ENCODE measurements at places on chromosomes 13 and 19. TPM values are rescaled to one million over a fixed set of nuclear protein-coding genes. Genes with fewer than 3 reads are reported as not detected.

The CYTH2 gene
- 57.3 TPM for total RNA-seq

The PTH2 gene
- total RNA-seq, result not detected

The PSG2 gene
- not detected for total RNA-seq

The HIPK4 gene
- total RNA-seq, result not detected

The DMPK gene
- total RNA-seq, result 14.4 TPM

The CYP4F22 gene
- total RNA-seq, result not detected

The RNF225 gene
- total RNA-seq, result not detected

The ACP7 gene
- not detected for total RNA-seq

The ZNF625 gene
- 4.2 TPM for total RNA-seq

The KIRREL2 gene
- total RNA-seq, result 0.19 TPM

The ZNF536 gene
- total RNA-seq, result not detected

The ZNF649 gene
- total RNA-seq, result 3.0 TPM

The ZSCAN4 gene
- not detected for total RNA-seq

The NLRP7 gene
- total RNA-seq, result not detected

The ACTL9 gene
- total RNA-seq, result not detected

The ZNF709 gene
- total RNA-seq, result 1.9 TPM

The MAP3K10 gene
- total RNA-seq, result 5.2 TPM

The ITGBL1 gene
- total RNA-seq, result 22.6 TPM

The TMEM238 gene
- total RNA-seq, result 0.19 TPM

The PALM gene
- 55.6 TPM for total RNA-seq

The ZNF793 gene
- total RNA-seq, result 1.1 TPM

The DENND1C gene
- not detected for total RNA-seq

The ZNF534 gene
- total RNA-seq, result 0.06 TPM

The ENOX1 gene
- total RNA-seq, result 6.3 TPM

The MEF2B gene
- total RNA-seq, result not detected

The CEACAM18 gene
- total RNA-seq, result not detected

The FUT3 gene
- total RNA-seq, result not detected

The MCOLN1 gene
- total RNA-seq, result 7.2 TPM

The C19orf18 gene
- total RNA-seq, result 0.64 TPM

The ZNF382 gene
- total RNA-seq, result 2.9 TPM

The TRPC4 gene
- total RNA-seq, result 0.44 TPM

The NLRP5 gene
- total RNA-seq, result not detected

The MZF1 gene
- 7.4 TPM for total RNA-seq

The NLRP11 gene
- 0.06 TPM for total RNA-seq

The PRR22 gene
- total RNA-seq, result 0.37 TPM

The KASH5 gene
- not detected for total RNA-seq

The FBXO17 gene
- total RNA-seq, result 36.2 TPM

The KLK7 gene
- not detected for total RNA-seq

The ZNF583 gene
- 4.2 TPM for total RNA-seq

The PTGER1 gene
- 0.56 TPM for total RNA-seq

The PRTN3 gene
- total RNA-seq, result not detected

The ARRDC5 gene
- total RNA-seq, result not detected

The CEACAM8 gene
- not detected for total RNA-seq

The CFAP97D2 gene
- not detected for total RNA-seq

The ANKRD24 gene
- 1.5 TPM for total RNA-seq

The FFAR1 gene
- total RNA-seq, result not detected

The NCAN gene
- not detected for total RNA-seq

The ZNF45 gene
- total RNA-seq, result 11.5 TPM

The IL11 gene
- 0.15 TPM for total RNA-seq

The RNASEH2A gene
- total RNA-seq, result 6.0 TPM

The IGSF23 gene
- not detected for total RNA-seq

All from cardiac ventricle fibroblast (primary cell).